ENCODE measurements at places on chromosomes 16 and 17.

DNA sequence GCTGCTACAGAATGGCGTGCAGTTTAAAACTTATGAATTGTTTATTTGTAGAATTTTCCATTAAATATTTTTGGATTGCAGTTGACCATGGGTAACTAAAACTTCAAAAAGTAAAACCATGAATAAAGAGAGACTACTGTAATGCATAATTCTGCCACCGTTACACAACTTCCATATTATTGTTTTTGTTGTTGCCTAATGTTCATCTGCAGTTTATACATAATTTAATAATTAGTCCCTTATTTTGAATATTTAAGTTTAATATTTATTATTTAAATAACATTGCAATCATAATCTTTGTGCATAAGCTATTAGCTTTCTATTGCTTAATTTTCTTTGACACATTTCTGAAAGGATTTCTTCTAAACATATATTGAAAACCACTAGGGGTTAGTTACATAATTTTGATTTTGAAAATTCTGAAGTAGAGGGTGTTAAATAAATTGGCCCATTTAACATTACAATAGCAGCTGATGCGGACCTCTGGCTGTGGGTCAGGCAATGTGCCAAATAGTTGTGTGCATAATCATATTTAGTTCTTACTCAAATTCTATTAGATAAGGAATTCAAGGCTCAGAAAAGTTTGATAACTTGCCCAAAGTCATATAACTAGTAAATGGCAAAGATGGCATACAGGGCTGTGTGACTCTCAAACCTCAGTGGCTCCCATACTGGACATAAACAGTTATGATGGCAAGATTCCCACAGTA lies 31.1 kb downstream of the PPM1E start:
- DNase-seq, result peak; percentile 3

DNA sequence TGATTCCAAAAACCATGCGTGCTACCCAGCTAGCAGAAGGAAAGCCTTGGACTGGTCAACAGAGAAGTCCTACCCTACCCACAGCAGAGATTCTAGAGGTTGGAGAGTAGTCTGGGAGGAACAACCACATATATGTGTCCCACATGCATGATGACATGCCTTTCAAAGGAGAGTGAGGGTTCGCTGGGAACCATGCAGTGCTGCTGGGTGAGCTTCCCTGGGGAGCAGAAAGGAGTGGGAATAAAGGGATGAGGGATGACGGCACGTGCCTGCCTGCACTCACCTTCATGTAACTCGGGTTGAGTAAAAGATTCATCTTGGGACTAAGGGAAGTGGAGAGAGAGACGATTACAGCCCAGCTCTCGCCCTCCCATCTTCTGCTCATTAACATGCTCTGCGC lies 9.8 kb downstream of the CPSF4L start:
- no peak for DNase-seq

DNA sequence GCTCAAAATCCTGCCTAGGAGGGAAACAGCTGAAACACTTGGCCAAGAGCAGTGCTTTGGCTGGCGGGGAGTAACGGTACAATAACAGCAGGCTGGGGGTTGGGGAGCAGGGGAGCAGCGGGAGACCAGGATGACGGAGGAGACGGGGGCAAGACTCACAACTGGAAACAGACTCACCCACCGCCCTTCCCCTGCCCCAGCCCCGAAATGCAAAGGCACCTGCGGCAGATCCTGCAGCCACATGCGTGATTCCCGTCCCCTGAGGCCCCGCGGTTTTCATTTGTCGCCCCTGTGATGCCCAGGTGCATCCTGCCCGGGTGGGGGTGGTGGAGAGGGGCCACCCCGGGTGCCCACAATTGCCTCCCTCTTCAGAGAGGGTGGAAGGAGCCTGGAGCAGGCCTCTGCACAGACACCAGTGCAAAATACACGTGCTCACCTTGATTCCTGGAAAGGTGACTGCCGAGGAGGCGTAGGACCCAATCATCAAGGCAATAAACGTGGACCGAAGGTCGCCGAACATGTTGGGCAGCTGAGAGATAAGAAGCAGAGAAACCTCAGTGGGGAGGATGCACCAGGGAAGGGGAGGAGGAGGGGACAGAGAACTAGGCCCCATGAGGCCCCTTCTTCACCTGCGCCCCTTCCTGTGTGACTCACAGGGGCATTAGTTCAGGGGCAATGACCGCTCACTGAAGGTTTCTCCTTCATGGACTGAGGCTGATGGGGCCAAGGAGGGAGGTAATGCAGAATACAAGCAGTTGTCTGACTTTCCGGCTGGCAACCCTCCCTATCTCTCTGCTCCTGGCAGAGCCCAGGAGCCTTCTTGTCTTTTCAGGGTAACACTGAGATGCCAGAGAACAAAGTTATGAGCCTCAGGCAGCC lies 30.4 kb upstream of the PITPNA start:
- no peak for DNase-seq

DNA sequence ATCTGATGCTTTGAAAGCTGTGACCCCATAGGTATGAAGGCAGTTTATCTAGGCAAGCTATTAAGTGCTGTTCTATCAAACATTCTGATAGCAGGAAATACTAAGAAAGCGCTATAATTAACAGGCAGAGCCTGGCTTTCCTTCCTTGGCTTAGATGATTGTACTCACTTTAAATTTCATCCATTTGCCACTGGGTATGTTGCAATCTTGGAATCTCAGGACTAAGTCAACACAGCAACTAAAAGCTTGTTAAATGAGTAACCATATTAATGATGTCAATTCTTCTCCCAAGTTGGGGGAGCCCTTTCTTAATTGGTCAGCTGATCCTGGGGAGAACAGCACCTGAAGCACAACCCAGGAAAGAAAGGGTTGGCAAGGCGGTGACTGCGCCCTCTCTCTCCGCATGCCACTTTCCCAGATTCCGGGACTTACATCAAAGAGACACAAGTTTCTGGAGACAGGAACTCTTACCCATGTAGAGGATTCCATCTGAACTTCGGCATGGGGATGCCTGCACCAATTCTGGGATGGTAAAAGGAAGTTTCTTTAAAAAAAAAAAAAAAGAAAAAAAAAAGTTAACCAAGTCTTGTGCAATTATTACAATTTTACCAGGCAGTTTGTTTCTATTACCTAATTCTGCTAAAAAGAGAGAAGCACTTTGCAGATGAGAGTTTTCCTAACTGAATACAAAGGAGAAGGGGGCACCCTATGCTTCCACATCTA lies 54.4 kb upstream of the ICAM2 start:
- DNase-seq, result peak; percentile 43

DNA sequence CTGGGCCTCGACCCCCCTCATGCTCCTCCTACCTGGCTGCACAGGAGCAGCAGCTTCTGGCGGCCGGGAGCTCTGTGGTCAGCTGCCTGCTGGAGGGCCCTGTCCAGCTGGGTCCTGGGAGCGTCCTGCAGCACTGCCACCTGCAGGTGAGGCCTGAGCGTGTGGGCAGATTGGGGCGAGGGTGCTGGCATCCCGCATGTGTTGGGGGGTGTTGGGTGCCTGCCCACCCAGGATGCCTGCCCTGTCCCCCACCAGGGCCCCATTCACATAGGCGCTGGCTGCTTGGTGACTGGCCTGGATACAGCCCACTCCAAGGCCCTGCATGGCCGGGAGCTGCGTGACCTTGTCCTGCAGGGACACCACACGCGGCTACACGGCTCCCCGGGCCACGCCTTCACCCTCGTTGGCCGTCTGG lies 16.5 kb downstream of the FCSK start:
- no peak for DNase-seq

- DNase-seq, result no peak
Measured at GRCh38 chr16:26856271-26856670, 210.5 kb upstream of the C16orf82 start.

DNA sequence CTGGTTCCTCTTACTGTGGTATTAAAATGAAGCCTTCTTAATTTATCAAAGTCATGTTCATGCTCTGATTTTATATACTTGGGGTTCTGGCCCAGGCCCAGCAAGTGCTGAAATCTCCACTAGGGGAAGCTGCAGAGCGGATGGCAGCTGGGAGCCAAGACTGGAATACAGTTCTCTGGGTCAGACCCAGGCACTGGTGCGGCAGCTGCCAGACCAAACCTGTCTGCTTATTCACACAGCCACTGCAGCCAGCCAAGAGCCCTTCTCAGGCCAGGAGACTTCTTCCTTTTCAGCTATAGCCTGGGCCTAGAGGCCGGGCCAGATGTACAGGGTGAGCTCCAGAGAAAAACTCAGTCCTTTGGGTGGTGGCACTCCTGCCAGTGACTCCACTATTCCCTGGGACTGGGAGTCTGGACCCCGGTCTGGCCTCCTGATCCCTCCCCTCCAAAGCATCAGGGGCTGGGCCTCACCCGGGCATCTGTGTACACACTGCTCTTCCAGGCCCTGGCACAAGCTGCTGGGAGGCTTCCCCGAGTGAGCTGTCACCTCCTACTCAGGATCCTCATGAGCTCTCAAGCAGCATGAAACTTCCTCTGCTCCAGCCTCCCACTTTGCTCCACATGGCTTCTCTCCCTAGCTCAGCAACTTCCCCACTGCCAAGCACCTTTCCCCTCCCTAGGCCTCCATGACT lies 24.4 kb downstream of the ATP6V0D1 start:
- no peak for DNase-seq

DNA sequence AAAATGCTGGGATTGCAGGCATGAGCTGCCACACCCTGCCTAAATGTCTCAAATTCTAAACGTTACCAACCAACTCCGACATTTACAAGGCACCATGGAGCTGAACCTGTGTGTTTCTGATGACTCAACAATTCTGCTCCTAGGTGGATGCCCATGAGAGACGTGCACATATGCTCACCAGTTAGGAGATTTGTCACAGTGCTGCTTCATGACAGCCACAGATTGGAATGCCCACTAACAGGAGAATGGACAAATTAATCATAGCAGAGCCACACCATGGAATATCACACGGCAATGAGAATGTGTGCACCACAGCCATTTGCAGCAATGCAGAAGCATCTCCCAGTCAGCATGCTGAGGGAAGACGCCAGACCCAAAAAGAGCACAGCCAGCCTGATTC lies 8.0 kb upstream of the KCNG4 start:
- no peak for DNase-seq

- no peak for DNase-seq
Measured at GRCh38 chr17:71530248-71530647, 590.6 kb upstream of the SOX9 start.

DNA sequence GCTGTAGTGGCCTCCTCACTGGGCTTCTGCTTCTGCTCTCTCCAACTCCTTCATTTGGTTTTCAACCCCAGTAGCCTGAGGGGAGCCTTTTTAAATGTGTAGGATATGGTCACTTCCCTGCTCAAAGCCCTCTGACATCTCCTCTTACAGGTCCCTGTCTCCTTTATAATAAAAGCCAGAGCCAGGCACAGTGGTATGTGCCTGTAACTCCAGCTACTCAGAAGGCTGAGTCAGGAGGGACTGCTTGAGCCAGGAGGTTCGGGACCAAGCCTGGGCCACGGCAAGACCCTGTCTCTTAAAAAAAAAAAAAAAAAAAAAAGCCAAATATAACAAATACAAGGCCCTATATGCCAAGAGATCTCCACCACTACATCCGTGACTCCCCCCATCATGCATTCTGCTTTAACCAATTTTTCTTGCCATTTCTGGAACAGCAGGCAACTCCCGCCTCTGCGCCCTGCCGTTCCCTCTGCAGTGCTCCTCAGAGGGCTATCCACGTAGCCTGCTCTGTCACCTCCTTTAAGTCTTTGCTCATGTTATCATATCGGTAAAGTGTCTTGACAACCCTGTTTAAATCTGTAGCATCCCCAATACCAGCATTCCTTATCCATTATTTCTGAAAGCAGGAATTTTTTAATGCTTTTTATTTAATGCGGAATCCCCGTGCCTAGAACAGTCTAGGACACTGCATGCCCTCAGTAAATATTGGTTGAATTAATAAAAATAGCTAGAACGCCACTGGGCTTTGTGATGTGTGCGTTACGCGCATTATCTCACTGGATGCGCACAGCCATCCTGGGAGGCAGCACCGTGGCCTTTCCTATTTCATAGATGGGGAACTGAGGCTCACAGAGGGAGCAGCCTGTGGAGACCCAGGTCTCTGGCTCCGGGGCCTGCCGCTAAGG lies 9.5 kb downstream of the ZNF771 start:
- no peak for DNase-seq

DNA sequence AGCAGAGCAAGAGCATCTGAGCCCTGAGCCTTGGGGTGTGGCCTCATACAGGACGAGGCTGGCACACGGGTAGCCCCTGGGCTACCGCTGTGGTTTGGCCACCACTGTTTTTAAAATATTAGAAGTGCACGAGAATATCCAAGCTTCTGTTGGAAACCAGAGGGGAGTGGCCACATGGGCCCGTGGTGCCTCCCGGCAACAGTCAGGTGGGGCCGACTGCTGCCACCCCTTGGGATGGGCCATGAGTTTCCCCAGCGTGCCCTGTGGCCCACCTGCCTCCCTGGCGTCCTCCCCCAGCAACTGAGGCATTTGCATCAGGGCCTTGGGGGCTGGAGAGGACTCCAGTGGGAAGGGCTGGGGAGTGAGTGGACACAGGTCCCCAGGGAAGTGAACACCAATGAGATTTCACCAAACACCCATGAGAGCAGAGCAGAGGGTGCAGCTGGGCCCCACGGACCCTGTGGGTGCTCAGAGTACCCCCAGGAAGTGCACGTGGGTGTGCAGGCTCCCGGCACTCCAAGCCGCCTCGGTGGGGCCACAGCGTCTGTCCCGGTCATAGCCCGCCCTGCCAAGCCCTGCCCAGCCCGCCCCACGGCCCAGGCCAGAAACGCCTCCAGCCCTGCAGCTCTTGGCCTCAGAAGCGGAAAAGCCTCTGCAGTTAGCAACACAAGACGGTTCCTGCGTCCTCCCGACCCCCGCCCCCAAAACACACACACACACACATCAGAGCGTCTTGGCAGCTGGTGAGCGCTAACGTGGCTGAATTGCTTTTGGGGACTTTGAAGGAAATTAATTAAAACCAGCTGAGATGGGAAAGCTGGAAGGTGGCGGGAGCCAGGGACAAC lies 22.7 kb downstream of the ZNF469 start:
- no peak for DNase-seq

DNA sequence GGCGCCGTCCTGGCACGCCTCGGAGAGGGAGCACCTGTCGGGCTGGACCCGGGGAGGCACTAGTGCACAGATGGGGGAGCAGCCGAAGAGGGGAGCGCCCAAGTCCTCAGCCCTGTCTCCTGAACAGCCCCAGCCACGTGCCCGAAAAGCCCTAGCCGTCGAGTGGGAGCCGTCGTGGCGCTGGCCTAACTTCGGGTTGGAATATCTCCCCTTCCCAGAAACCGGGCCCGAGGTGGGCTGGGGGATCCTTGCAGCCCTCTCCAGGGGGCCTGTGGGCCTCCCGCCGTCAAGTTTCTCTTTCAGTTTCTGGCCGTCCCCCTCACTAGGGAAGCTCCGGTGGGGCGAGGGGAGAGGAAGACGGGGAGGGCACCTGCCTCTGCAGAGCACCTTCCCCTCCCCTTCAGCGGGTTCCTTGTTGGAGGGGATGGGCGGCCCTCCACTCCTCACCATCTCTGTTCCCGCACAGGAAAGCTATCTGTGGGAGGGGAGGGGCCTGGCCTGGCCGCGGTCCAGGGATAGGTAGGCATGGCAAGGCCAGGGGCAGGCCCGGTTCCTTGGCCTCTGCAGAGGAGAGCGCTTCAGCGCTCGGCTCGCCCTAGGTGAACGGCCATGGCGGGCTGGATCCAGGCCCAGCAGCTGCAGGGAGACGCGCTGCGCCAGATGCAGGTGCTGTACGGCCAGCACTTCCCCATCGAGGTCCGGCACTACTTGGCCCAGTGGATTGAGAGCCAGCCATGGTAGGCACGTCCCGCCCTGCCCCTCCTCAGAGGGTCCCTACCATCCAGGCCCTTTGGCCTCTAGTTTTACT lies 709 bp downstream of the STAT5A start:
- DNase-seq, result no peak
